ENCODE measurements at places on chromosomes 12 and 14. TPM values are rescaled to one million over a fixed set of nuclear protein-coding genes. Genes with fewer than 3 reads are reported as not detected.

The KCNC2 gene
- total RNA-seq: not detected

The C12orf50 gene
- total RNA-seq: not detected

The MYL2 gene
- not detected for total RNA-seq

The GPR132 gene
- total RNA-seq: 1.4 TPM

The SERPINA5 gene
- not detected for total RNA-seq

The PZP gene
- not detected for total RNA-seq

The KERA gene
- not detected for total RNA-seq

The RFX4 gene
- total RNA-seq: not detected

The SCNN1A gene
- total RNA-seq: 9.4 TPM

The WNT5B gene
- total RNA-seq: 20.4 TPM

The ALX1 gene
- total RNA-seq: 6.1 TPM

The TAS2R13 gene
- not detected for total RNA-seq

The INHBE gene
- 7.2 TPM for total RNA-seq

The MGP gene
- total RNA-seq: 4,199 TPM

The OR4K14 gene
- not detected for total RNA-seq

The ASCL4 gene
- not detected for total RNA-seq

All from pericardium fibroblast (primary cell).